ENCODE measurements at places on chromosomes 6 and 20.

- DNase-seq: no peak
Measured at GRCh38 chr6:6795393-6795792, 206.9 kb downstream of the LY86 start.

DNA sequence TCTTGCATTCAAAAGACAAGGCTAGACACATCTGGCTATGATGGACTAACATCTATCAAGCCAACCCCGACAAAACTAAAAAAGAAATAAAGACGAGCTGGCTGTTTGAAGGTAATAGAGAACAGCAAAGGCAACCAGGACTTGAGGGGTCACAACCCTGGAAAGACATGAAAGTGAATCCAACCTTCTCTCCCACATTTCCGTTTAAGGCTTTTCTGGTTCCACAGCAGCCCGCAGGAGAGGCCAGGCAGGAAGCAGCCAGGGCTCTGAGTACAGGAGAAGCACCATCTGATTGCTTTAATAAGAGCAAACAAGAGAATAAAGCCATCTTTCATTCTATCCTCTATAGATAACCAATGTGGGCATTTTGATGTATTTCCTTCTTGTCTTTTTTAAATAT lies 14.3 kb downstream of the CNKSR3 start:
- no peak for DNase-seq

DNA sequence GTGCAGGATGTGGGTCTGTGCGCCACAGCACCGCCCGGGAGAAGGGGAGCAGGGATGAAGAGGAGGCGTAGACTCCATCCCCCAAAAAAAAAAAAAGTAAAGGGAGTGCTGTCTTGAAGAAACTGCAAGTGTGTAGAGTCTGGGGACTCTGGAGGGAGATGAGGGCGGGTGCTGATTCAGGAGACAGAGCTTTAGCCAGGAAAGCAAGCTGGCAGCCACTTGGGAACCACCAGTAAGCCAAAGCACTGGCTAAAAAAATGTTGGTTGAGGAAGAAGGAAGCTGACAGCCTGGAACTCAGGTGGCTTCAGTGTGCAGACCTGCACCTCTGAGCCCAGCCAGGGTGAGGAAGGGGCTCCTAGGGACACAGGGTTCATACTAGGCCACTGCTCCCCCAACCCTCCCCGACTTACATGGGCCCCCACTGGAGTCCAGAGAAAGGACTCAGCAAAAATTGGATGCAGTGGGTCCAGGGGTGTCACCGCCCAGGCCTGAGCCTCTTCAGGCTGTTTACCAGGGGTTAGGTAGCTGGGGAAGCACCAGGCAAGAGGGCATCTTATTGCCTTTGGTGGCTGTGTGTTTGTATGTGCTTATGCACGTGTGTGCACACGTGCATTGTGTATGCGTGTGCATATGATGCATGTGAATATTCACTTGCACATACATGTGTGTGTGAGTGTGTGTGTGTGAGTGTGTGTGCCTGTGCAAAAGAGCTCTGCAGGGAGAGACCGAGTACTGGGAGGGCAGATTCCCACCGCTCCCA lies 153.5 kb upstream of the MLN start:
- no peak for DNase-seq

GRCh38 chr20:61295249-61295648 lies 43.2 kb downstream of the CDH4 start:
- DNase-seq: no peak

GRCh38 chr6:24822696-24823095 lies 24.0 kb upstream of the ARMH2 start:
- DNase-seq: no peak

Data from activated naive CD4-positive, alpha-beta T cell treated with Interleukin-2 at 50 U/mL for 16 hours (primary cell).